Tibial artery (tissue), 4 donors: ENCODE measurements at places on chromosomes 7 and 10.

- DNase-seq = no peak
Measured at GRCh38 chr10:110612087-110612486, 32.0 kb upstream of the RBM20 start.

DNA sequence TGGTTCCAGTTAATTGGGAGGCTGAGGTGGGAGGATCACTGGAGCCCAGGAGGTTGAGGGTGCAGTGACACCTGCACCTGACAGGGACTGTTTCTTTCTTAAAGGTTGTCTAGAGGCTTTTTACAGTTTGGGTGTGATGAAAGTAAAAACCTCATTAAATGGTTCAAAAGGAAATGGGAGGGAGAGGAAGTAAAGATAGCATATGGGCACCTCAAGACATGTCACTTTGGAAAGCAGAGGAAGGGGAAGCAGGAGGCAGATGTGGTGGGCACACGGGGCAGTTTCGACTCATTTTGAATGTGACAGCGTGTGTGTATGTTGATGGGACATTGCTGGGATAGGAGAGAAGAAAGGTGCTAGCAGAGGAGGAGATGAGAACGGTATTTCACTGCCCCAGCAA, 203.1 kb downstream of the MLLT10 start:
- DNase-seq = no peak

- no peak for DNase-seq
Measured at GRCh38 chr10:34479520-34480179, 335.4 kb downstream of the PARD3 start.

DNA sequence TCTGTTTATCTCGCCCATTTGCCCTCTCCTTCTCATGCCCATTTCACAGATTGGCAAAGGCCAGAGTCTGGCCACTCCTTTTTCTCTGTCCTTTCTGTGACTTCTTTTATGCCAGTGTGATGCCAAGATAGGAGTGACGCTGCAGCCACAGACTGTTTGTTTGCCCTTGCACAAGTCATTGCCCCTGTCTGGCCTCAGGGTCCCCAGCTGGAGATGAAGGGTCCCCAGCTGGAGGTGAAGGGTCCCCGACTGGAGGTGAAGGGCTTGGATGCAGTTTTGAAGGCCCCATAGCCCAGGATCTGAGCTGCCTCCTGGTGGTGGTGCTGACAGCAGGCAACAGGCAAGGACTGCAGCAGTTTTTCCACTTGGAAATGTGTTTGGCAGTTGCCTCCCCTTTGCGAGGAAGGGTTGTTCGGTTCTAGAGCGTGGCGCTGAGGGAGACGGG, 50.8 kb upstream of the SLC29A3 start:
- no peak for DNase-seq
